ENCODE measurements at places on chromosomes 6 and 20. TPM values are rescaled to one million over a fixed set of nuclear protein-coding genes. Genes with fewer than 3 reads are reported as not detected.

The ULBP1 gene
- total RNA-seq = not detected

DNA sequence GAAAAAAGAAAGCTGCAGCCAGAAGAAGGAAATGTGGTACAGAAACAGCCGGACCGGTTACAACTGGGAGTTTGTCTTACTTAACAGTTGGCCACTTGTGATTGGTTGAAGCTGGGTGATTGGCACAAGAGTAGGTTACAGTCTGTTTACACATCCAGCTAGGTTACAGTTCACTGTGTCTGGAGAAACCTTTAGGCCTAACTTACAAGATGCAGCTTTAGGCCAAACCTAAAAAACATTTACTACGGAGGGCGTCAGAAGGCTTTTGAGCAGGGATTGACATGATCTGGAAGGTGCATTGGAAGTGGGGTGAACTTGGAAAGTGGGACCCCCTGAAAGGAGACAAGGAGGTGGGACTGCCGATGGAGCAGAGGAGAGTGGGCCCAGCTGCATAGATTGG lies 122.3 kb downstream of the BANF2 start:
- no peak overlapping the region for H3K4me3 ChIP-seq
- no peaks in the 10 kb centered on the region for H3K36me3 ChIP-seq
- peaks cover 17% of the 10 kb centered on the region for H3K4me1 ChIP-seq
- peak overlapping the region; percentile 63 for H3K27ac ChIP-seq
- no peaks in the 10 kb centered on the region for H3K27me3 ChIP-seq

The DYNLRB1 gene
- total RNA-seq = 39.7 TPM

The HSPA12B gene
- total RNA-seq = 9.9 TPM

- no peaks in the 10 kb centered on the region for H3K36me3 ChIP-seq
- H3K27me3 ChIP-seq = no peaks in the 10 kb centered on the region
- peak; percentile 75 for DNase-seq
- no peak overlapping the region for H3K27ac ChIP-seq
- no peak overlapping the region for H3K4me3 ChIP-seq
Observed at GRCh38 chr6:5174244-5174643, 86.5 kb downstream of the LYRM4 start.

Measured in stomach (tissue), 19 donors.